Astrocyte of the spinal cord (primary cell): ENCODE measurements at places on chromosomes 12 and 14.

GRCh38 chr14:86510491-86510890, 980.5 kb downstream of the FLRT2 start:
- DNase-seq, result peak; percentile 8

- no peak for DNase-seq
These were observed 182.2 kb upstream of the CRY1 start for GRCh38 chr12:107275530-107275929.

- no peak for DNase-seq
These were observed 52.4 kb upstream of the ESRRB start for GRCh38 chr14:76323331-76324050.

DNA sequence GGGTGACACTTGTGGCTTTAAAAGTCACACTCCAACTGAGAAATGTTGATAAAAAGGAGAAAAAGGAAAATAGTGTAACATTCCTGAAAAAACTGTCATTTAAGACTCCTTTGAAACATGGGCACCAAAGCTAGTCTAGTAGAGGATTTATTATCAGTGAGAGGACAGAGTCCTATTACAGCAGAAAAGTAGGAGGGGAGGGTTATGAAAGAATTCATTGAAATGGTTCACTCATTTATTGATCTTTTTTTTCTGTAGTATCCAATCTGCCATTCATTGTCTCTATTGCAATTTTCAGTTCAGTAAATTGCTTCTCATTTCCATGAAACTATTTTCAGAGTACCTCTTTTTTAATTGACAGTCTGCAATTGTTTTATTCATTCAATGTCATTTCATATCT, 25.4 kb downstream of the PPM1A start:
- no peak for DNase-seq

GRCh38 chr14:35277179-35277578, 15.0 kb upstream of the PSMA6 start:
- DNase-seq, result no peak

DNA sequence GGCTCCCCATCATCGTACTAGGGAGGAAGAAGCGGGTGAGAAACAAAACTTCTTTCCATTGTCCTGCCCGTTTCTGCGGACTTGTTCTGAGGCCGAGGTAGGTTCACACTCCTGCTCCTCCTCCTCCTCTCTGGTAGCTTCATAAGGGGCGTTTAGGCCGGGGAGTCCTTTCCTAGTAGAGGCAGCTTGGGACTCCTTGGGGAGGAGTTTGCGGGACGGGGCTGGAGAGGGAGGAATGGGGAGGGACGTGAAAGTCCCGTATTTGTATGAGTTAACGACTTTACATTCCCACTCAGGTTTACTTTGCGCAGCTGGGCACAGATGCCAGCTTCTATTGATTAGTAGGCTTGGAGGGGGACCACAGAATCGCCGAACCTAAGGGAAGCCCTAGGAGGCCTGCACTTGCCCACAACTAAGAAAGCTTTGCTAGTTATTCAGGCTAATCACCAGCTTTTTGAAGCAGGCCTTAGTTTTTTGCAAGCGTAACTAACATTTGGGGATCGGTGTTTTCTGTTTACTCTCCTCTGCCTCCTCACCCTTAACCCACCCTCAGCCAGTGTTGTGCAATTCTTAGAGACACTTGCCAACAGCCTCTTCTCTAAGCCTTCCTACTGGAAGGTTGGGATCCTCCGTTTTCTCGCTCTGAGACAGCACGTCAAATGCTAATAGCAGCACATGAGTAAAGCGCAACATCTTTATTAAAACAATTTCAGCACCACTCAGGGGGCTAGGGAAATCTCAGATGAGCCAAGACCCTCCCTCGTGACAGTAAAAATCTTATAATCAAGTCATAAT, 499 bp downstream of the RNASE4 start:
- peak; percentile 56 for DNase-seq

- DNase-seq, result peak; percentile 89
These were observed 3.4 kb upstream of the ARHGAP5 start for GRCh38 chr14:32073537-32074189.

- DNase-seq, result no peak
These were observed 3.4 kb downstream of the PTPN6 start for GRCh38 chr12:6954316-6955107.

GRCh38 chr12:124646385-124647230, 79.2 kb upstream of the NCOR2 start:
- no peak for DNase-seq

GRCh38 chr12:6944381-6945186, 762 bp downstream of the C12orf57 start:
- DNase-seq, result peak; percentile 90
